ENCODE measurements at places on chromosomes 12 and 14.

GRCh38 chr12:113479590-113480335, 8.1 kb upstream of the LHX5 start:
- no peak for DNase-seq

- no peak for DNase-seq
Measured at GRCh38 chr14:51789114-51789513, 71.3 kb upstream of the GNG2 start.

GRCh38 chr12:118175823-118176447, 40.0 kb downstream of the PEBP1 start:
- DNase-seq: no peak

DNA sequence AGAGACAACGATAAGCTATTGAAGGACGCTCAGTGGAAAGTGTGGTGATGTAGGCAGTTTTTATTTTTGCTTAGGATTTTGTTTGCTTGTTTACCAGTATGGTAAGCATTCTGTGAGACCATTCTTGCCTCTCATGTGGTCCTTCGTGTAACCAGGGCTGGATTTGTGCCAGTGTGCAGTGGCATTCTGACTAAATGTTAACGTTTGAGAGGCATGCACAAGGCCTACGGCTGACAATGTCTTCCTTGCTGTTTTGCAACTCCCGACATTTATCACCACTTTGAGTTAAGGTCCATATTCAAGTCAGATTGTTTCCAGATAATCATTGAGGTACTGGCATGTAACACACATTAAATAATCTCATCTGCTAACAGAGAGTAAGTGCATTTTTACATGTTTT, 102.3 kb upstream of the BCAT1 start:
- no peak for DNase-seq

DNA sequence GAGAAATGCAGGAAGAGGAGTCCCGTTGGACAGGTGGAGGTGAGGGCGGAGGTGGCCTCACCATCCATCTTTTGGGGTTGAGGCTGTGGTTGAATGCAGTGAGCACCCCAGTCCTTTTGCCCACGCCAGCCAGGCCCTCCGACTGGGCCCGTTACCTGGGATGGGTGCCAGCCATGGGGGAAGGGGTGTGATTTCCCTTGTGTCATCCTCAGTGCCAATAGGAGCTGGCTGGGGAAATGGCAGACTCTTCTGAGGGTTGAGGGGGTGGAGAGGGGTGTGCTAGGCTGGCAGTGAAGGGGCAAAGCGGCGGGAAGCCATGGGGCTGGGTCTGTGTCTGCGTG, 9.6 kb downstream of the KCNH3 start:
- no peak for DNase-seq

Data from stimulated activated CD4-positive, alpha-beta T cell treated with anti-CD3 and anti-CD28 coated beads, Interleukin-4, amount 100 ng/mL, for 48 hours (primary cell).